ENCODE measurements at places on chromosomes 2 and 18.

- DNase-seq, result no peak
Observed at GRCh38 chr2:204479557-204479956, 65.7 kb upstream of the PARD3B start.

DNA sequence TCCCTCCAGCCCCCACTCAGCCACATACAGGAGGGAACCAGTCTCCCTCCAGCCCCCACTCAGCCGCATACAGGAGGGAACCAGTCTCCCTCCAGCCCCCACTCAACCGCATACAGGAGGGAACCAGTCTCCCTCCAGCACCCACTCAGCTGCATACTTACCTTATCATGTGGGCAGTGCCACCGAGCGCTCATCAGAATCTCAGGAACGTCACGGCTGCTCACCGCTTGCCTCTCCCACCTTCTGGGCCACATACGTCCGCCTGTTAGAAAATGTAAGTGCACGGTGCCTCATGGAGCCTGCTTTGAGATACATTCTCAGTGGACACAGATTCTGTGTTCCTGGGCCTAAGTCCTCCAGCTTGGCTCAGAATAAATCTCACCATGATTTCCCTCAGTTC lies 124.8 kb downstream of the PXDN start:
- DNase-seq, result no peak

- no peak for DNase-seq
Observed at GRCh38 chr2:8980096-8980495, 23.4 kb downstream of the MBOAT2 start.

DNA sequence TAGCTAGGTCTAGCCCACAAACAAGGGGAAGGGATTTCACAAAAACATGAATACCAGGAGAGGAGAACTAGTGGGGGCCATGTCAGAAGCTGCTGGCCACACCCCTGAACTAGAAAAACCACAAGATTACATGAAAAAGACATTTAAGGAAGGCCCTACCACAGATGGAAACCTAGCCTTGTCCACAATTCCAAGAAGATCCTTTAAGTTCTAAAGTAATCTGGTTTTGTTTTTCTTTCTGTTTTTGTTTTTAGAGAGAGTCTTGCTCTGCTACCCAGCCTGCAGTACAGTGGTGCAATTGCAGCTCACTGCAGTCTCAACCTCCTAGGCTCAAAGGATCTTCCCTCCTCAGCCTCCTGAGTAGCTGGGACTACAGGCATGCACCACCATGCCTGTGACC lies 34.2 kb upstream of the CAB39 start:
- no peak for DNase-seq

DNA sequence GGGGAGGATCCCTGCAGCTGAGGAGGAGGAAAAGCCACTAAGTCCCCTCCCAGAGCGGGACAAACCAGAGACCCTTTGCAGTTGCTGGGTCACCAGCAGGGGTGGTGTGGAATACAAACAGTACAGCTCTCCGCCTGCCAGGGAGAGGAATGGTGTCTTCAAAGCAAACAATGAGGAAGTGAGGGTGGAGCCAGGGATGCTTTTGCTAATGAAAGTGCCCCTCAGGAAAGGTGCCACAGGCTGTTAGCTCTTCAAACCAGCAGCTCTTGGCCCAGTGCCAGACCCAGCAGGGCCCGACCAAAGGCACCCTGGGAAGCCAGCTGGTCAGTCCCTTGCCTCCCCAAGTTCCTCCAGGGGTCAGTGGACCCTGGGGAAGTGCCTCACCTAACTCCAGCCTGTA lies 102.8 kb downstream of the HIBCH start:
- peak; percentile 25 for DNase-seq

DNA sequence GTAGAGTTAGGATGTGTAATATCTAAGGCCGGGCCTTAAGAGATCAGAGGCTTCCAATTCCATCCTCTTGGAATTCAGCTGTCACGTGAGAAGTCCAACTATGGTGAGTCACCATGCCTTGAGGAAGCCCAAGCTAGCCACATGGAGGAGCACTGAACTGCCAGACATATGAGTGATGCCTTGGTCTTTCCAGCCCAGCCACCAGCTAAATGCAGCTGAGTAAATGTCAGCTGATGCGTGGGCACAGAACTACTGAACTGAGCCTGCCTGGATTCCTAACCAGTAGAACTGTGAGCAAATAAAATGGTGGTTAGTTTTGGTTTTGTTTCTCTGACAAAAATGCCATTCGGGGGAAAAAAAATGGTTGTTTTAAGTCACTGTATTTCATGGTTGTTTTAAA lies 153.7 kb upstream of the SERTAD2 start:
- DNase-seq, result peak; percentile 91

DNA sequence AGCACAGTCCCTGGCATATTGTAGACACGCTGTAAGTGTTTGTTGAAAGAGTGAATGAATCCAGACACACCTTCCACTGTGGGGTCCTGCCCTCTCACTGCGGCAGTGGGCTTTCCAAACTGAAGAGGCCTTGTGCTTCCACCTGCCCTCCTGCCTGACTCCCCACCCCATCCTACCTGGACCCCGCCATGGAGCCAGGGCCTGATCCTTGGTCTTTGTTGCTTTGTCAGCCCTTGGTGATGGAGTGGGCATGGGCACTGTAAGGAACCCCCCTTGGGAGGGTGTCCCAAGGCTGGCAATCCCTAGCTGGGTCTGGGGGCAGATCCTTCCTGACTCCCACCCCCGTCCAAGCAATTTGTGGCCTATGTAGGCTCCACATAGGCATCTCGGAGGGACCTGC lies 33.1 kb downstream of the KLHL29 start:
- no peak for DNase-seq

Measured in AG20443 (cell line).